ENCODE measurements at places on chromosomes 4 and X.

DNA sequence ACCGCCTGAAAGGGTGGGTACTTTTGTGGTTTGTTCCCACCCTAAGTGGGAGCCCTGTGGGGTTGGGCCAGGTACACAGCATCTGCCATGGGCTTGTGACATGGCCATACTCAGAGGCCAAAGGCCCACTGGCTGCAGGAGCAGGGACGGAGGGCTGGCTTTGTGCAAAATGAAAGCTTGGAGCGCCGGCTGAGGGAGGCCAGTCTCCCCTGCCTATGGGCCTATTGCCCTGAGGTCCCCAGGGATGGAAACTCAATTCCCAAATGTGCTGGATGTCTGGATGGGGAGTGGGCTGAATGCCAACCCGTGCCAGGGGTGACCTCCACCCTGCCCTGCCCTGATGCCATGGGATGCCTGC, 10.8 kb downstream of the ADRA2C start:
- no peak for DNase-seq

DNA sequence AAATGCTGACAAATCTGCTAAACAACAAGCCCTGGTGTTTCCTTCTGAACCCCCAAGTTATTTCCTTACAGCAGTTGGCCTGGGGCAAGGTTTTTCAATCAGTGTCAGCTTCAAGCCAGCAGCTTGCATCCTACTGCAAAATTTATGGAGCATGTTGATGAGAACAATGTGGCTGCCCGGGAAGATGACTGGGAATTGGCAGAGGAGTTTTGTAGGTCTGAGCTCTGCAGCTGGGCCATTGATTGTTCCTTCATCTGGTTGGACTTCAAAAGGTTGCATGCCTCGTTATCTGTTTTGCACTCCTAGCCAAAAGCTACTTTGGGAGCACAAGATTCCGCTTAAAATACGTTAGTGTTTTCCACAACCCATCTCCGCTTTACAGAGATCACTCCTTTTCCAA, 1030.3 kb upstream of the LCORL start:
- DNase-seq, result no peak

- DNase-seq, result no peak
Measured at GRCh38 chrX:38558686-38559085, 2.7 kb upstream of the TSPAN7 start.

DNA sequence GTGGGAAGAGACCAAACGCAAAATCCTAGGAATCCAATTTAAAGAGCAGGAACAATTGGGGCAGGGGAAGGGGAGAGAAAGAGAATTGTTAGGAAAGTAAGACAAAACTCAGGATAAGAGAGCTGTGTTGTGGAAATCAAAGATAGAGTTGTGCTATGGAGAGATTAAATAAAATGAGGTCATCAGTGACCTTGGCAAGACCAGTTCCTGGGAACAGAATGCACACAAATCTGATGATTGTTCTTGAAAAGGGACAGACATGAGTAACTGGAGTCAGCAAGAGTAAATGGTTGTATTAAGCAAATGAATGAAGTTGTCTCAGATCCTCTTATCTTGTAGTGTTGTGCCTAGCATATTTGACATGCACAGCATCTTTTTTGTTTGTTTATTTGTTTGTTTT, 267.4 kb downstream of the IL1RAPL1 start:
- DNase-seq, result no peak
